GM03348 (cell line): ENCODE measurements at places on chromosomes 11 and 22.

DNA sequence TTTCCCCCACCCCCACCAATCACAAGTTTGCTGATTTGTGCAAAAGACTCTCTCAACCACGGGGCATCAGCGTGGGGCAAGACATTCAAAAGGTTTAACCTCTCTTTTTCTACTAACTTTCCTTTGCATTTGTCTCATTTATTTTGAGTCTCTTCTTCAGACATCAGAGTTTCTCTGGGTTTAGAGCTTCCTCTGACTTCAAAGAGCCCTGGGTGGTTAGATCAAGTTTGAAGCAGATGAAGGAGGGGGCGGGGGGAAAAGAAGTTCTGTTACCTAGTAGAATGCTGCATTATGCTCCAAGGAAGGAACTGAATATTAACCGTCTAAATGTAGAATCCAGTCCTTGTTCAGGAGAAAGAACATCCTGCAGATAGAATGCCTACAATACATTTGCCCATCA is 24.5 kb downstream of the GAS2 start:
- no peak for DNase-seq

- no peak for DNase-seq
These were observed 583.2 kb downstream of the BUD13 start for GRCh38 chr11:116189408-116190170.

- DNase-seq, result no peak
These were observed 12.5 kb upstream of the SMIM35 start for GRCh38 chr11:118098996-118099837.

GRCh38 chr11:69703453-69703767 is 412 bp downstream of the FGF19 start:
- peak; percentile 7 for DNase-seq

- DNase-seq, result peak; percentile 60
These were observed 728 bp downstream of the TBC1D22A start for GRCh38 chr22:46763051-46763705.

- DNase-seq, result peak; percentile 28
These were observed at the start of gene TEX54 for GRCh38 chr11:62832336-62833234. Gene TEX54 (minus strand): TSS chr11:62832841.

DNA sequence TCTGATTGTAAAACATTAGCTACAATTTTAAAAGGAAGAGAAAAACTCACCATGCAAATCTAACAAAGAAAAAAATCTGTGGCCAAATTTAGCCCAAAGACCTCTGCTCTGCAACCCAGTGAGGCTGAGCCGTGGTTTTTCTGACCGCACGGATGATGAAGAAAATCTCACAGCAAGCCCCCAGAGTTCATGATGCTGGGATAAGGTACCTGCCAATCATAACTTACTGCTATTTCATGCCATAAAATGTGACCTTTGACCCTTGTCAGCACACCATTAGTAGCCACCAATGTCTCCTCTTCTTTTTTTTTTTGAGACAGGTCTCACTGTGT is 11.1 kb downstream of the CERK start:
- DNase-seq, result no peak

DNA sequence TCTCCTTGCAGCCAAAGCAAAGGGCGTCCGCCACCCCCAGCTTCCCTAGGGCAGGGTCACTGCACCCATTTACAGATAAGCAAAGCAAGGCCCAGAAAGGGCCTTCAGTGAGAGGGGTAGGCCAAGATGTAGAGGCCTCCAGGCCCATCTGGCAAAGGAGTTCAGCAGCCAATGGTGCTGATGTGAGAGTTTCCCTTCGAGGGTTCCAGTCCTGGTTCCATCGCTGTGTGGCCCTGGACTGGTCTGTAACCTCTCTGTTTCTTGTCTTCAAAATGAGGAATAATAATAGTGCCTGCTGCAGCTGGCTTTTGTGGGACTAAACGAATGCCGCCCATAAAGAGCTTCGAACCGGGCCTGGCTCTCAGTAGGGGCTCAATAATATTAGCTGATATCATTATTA is 4.0 kb downstream of the ELFN2 start:
- DNase-seq, result no peak

GRCh38 chr11:129230006-129230405 is 37.9 kb upstream of the ARHGAP32 start:
- no peak for DNase-seq

- no peak for DNase-seq
These were observed 490.2 kb upstream of the B3GAT1 start for GRCh38 chr11:134901955-134902918.

DNA sequence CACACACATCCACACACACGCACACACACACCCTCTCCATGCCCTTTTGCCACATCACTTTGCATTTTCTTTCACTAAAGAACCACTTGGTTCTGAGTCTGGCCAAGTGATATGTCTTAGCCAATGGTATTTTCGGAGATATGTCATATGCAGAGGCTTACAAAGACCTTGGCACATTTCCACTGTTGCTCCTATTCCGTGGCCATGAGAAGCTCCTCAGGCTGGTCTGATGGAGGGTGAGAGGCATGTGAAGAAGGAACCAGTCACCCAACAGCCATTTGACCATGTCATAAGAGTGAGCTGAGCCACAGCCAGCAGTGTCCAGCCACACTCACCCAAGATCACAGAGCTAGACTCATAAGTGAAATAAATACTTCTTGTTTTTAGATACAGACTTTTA is 212.6 kb upstream of the NAV2 start:
- DNase-seq, result peak; percentile 27

GRCh38 chr11:30282289-30282631 is 40.6 kb upstream of the ARL14EP start:
- DNase-seq, result no peak

- no peak for DNase-seq
These were observed 21.2 kb downstream of the DEAF1 start for GRCh38 chr11:673866-674265.

DNA sequence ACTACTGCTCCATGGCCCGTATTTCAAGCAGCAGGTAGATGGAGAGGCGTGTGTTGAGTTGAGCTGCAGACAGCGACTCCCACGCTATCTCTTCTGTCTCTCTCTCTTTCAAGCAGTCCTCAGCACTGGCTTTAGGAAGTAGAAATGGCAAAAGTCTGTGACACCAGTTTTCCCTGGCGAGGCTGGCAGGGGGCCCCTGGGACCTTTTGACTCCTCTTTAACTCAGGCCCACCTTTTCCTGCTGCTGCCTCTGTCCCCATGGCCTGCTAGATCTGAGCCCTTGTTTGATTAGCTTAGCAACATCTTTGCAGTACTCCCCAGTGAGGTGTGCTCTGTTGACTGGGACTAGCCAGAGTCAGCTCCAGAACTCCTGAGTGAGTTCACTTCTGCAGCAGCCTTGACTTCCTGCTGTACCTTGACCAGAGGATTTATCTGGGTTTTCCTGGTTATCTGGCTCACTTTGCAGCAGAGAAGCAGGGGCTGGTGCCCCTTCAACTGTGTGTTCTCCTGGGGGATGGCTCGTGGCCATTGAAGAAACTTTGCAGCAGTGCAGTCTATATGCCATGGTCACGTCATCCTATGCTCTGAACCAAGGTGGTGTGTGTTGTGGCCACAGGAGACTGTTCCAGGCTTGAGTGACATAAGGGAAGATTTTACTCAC is 183.9 kb downstream of the DBX1 start:
- DNase-seq, result no peak

GRCh38 chr11:4092026-4092425 is 2.6 kb upstream of the RRM1 start:
- DNase-seq, result no peak

GRCh38 chr11:94586546-94586945 is 19.4 kb downstream of the PIWIL4 start:
- DNase-seq, result no peak

- DNase-seq, result no peak
These were observed 32.8 kb downstream of the CELSR1 start for GRCh38 chr22:46504584-46504983.

GRCh38 chr22:50160947-50161346 is 9.6 kb upstream of the PANX2 start:
- DNase-seq, result no peak

- DNase-seq, result no peak
These were observed 3.6 kb upstream of the TSSK2 start for GRCh38 chr22:19127329-19128008.

DNA sequence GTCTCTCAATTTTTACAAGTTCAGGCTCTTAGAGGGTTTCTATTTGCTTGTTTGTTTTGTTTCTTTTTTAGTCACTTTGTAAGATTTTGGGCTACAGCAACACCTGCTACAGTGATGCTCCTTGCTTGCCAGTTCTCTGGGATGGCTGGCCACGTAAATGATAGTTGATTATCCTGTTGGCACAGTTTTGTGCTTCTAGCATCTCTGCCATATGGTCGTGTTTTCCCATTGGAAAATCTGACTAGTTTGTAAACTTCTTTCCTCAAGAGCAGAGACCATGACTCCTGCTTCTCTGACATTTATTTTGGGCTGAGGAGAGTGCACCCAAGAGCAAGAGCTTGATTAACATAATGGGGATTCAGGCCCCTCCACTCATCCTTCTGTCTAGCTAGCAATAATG is 1621.6 kb upstream of the RAG2 start:
- DNase-seq, result no peak

- DNase-seq, result peak; percentile 41
These were observed 43.4 kb downstream of the SCUBE2 start for GRCh38 chr11:9047964-9048523.

GRCh38 chr22:20095521-20095920 is 15.5 kb downstream of the DGCR8 start:
- no peak for DNase-seq

DNA sequence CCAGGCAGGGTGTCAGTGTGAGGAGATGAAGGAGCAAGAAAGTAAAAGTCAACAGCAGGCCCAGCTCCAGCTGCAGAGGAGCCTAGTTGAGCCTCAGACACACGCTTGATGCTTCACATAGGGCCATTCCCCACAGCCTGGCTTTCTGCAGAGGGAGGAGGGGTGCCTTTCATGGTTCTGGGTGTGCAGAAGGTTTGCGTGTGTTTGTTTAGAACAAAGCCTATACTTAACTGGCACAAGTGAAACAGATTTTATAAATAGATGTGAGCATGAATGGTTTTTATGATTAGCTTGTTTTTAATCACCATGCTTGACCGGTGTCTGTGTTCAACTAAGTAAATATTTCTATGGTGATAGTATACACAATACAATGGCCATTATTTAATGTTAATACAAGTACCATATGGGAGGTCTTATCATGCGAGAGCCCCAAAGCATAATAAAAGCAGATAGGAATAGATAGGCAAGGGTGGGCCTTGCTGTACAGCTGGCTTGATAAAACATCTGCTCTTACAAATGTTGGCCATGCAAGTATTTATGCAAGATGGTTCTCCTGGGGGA is 290.2 kb downstream of the ETS1 start:
- no peak for DNase-seq

DNA sequence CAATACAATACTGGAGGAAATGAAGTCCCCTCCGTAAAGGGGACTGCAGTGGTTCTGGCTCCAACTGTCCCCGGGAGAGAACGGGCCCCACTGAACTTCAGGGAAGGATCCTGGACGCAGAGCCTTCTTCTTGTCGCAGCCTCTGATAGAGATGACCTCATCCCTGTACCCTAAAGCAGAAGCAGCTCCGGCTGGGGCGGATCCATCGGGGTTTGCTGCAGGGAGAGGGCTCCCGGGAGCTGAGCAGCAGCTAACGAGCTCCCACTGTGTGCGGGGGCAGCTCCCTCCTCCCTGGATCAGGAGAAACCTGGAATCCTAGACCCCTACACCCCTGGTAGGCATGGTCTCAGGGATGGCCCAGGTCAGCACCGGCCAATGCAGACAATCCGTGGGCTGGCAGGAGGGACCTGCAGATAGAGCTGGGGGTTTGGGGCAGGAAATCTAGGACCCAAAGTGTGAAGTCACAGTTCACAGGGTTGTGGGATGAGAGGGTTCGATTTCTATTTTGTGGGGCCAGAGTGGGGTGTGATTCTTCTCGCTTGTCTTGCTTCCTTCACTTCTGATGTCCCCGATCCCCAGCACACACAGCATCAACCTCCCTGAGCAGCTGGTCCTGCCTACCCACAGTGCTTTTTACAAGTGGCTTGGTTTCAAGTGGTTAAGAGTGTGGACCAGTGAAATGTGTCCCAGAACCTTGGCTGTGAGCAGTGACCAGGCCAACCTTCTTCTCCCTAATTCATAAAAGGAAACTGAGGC is 12.9 kb downstream of the KIAA0930 start:
- DNase-seq, result no peak

GRCh38 chr22:27192135-27192829 is 534.9 kb downstream of the MIAT start:
- DNase-seq, result no peak

- DNase-seq, result no peak
These were observed 126.1 kb downstream of the NECTIN1 start for GRCh38 chr11:119602745-119603373.

DNA sequence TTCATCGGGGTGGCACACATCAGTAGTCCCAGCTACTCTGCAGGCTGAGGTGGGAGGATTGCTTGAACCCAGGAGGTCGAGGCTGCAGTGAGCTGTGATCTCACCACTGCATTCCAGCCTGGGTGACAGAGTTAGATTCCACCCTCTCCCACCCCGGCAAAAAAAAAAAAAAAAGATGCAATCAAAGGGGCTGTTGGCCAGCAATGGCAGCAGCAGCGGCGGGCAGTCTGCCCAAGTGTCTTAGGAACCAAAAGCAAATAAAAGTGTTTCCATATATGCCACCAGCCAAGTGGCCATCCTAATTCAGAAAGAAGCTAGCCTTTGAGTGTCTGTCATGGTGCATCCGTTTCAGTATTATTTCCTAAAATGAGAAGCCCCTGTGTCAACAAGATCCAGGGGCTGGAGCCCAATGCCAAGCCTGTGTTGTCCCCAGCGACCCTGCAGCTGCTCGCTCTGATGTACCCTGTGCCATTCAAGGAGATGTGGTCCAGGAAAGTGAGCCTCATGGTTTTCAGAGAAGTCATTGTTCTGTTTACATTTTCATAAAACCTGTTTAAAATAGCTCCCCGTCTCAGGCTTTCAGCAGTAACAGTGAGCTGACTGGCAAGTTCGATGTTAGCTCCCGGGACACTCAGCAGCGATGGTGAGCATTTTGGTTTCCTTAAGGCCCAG is 12.5 kb downstream of the CDPF1 start:
- DNase-seq, result no peak

DNA sequence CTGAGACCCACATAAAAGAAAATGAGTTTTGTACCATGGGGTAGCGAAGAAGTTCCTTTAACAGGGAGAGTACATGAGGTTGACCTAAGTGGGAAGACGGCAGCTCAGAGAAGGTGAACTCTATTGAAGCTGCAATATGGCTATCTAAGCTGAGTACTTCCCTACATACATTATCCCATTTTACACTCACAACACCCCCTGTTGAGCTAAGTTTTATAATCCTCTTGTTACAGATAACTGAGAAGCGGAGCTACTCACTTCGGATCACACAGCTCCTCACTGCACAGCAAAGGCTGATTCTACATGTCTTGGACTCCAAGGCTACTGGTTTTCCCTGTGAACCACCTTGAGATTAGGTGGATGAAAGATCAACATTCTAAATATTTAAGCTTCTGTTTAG is 8.2 kb upstream of the PIWIL4 start:
- no peak for DNase-seq

- no peak for DNase-seq
These were observed 5.4 kb downstream of the OR5AP2 start for GRCh38 chr11:56636861-56637260.

GRCh38 chr11:128941573-128942271 is 949 bp downstream of the TP53AIP1 start:
- no peak for DNase-seq
